ENCODE measurements at places on chromosomes 3 and 15.

DNA sequence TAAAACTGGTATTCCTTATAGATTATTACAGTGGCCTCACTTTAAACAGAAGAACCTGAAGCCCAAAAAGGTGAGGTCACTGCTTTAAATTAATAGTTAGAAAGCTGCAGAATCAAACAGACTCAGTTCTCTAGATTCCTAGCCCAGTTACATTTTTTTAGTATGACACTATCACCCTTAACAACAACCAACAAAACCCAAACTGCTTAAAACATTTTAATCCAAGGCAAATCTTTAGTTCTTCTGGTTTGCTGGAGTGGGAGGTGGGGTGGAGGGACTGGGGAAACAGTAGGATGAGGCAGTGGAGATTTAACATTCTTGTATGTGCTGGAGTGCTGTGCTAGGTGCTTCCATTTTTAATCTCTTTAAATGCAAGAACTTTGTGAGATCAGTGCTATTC is 631.6 kb upstream of the KCNMB2 start:
- no peak for DNase-seq

GRCh38 chr3:177356113-177356512 is 158.8 kb upstream of the TBL1XR1 start:
- DNase-seq: no peak

DNA sequence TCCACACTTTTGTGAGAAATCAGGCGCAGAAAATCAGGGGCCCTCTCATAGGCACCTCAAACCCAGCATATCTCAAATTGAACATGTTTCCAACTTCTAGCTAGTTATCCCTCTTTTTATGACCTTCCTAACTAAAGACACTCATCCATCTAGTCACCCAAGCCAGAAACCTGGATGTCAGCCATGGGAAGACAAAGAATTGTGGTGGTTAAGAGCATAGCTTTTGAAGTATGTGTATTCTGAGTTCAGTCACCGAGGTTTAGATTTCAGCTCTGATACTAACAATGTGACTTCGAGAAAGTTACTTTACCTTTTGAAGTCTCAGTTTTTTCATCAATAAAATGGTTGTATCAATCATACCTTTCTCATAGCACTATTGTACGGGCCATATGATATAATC is 495.5 kb downstream of the NLGN1 start:
- DNase-seq: no peak

DNA sequence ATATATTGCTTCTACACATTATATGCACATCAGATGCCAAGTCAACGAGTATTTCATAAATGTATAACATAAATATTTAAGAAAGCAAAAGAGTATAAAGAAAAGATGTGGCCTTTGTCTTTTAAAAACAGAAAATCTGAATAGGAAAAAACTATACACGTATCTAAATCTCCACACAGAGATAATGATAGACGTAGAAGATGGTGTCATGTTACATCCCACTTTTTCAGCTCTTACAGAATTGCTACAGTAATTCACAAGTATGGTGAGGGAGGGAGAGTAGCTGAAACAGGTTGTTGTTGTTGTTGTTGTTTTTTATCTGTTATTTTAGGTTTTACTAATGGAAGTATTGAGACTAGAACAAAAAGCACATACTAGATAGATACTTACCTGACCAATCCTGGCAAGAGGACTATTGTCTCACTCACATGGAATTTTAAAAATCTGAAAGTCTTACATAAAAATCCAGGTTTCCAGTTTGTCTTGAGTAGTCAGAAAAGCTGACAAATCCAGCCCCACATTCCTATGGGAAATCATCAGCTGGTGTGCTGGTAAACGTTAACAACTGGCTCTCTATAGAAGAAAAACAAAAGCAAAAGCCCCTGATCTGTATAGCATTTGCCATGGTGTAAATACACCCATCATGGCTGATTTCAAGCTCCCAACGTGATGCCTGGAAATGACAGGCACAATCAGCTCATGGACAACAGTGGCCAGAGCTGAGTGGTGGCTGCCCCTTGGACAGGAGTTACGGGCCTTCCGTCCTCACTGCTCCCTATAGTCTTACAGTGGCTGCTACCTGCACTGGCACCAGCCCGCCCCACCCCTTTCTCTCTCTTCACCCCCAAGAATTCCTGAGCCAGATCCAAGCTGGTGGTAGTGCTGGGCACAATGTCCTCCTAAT is 47.4 kb upstream of the VGLL4 start:
- DNase-seq: no peak

Measured in stimulated activated CD4-positive, alpha-beta T cell treated with anti-CD3 and anti-CD28 coated beads, Interleukin-2, amount 100 ng/mL, for 48 hours (primary cell).